ENCODE measurements at places on chromosomes 1 and 21.

- DNase-seq = no peak
Measured at GRCh38 chr1:202697038-202697437, 13.2 kb downstream of the SYT2 start.

- no peak for DNase-seq
Measured at GRCh38 chr1:204728456-204728855, 42.9 kb upstream of the LRRN2 start.

DNA sequence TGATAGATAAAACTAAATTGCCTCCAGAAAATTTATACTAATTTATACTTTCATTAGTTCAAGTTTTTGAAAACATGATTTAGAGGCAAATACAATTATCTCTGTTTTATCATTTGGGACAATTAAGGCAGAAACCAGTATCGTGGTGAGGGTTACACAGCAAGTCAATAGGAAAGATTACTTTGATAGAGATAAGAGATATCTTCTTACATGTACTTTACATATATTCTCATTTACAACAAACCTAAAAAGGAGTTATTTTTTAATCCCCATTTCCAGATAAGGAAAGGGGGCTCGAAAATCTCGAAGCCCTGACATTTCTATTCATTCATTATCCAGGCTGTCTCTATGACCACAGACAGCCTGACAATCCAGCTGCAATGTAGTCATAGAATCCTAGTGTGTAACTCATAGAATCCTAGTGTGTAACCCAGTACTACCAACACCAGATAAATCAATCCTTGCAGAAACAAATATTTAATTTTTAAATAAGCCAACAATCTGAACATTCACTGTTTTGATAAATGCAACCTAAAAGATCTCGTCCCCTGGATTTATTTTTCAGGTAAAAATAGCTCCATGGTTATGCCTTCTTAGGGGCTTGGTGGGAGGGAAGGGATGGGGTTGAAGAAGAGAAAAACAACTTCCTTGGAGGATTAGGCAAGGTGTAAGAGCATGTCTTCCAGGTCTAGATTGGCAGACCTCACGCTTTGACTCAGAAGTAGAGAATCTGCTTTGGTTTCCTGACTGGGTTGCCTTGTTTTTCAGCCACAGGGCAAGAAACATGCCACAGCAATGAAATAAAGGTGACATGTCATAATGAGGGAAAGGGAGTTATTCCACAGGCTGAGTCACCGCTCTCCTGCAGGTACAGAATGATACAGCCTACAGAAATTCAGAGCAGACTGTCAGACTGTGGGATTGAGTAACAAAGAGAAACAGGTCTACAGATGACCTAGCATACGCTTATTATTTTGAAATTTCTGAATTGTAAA, 45.6 kb downstream of the IRF2BP2 start:
- peak; percentile 51 for DNase-seq

DNA sequence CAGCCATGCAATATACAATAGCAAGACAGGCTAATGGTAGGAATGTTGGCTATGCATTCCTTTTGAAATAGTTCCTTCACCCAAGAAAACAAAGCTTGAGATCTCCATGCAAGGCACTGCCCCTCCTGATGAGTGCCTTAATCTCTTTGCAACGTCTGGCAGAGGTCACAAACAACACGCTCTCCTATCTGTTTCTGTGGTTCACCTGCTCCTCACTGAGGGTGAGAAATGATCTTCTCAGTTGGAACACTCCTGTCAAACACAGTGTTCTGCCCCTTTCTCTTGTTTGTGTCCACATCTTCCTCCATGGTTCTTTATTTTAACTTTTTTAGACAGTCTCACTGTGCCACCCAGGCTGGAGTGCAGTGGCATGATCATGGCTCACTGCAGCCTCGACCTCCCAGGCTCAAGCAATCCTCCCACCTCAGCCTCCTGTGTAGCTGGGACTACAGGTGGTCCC, 21.2 kb upstream of the XPR1 start:
- no peak for DNase-seq

- DNase-seq = no peak
Measured at GRCh38 chr1:67811781-67812180, 21.5 kb downstream of the GNG12 start.

- DNase-seq = no peak
Measured at GRCh38 chr1:222996310-222996975, 146.6 kb downstream of the TLR5 start.

DNA sequence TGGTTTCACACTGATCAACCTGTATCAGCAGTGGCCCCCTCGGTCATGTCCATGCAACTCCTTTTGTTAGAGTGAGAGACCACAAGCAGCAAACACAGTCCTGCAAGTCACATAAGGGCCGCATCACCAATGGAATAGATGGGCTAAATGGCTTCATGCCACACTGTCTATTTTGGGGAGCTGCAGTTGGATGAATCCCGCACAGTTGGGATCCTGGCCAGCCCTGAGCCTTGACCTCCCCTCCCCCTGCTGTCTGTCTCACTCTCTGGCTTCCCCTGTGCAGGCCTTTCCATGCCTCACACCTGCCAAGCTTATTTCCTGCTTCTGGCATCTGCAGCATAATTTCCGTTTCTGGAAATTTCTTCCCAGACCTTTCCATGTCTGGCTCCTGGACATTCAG, 57.0 kb downstream of the CNIH3 start:
- no peak for DNase-seq

DNA sequence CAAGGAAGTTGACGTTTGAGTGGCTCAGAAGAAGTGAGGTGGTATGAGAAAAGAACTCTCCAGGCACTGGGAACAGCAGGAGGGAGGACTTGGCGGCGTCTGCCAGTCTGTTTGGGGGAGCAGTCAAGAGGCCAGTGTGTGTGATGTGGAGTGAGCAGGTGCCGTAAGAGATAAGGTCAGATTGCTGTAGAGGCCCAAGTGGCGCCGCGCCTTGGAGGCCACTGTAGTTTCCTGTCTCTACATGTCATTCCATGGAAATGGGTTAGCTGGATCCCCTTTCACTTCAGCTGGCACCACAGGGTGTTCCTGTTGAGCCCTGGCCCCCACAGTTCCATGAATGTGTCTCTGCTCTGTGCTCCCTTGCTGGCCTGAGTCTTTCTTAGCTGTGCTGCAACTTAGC, 35.5 kb upstream of the PTPRF start:
- no peak for DNase-seq

DNA sequence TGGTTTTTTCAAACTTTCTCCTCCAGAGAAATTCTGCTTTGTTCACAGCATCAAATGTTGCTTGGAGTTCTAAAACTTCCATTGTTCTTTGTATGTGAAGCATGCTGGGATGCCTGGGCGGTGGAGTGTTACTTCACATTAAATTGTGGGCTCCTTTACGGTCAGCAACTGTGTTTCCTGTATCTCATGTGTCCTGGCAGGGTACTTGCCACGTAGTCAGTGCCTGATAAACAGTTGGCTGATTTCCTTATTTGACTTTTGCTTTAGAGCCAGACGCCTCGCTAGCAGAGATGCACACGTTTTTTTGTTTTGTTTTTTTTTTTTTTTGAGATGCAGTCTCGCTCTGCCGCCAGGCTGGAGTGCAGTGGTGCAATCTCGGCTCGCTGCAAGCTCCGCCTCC, 96.7 kb downstream of the UCK2 start:
- no peak for DNase-seq

Data from activated CD4-positive, alpha-beta T cell treated with anti-CD3 and anti-CD28 coated beads, Interleukin-2, amount 50 U/mL, for 16 hours (primary cell).